ENCODE measurements at places on chromosomes 12 and 14.
A peak's percentile ranks its signal among the peaks of the same experiment; 100 is the strongest.

GRCh38 chr14:86501611-86502010 is 971.7 kb downstream of the FLRT2 start:
- DNase-seq: no peak

GRCh38 chr14:104965561-104966231 is 12.5 kb downstream of the AHNAK2 start:
- DNase-seq: no peak

GRCh38 chr12:48182631-48183030 is 813 bp upstream of the CCDC184 start:
- no peak for DNase-seq

DNA sequence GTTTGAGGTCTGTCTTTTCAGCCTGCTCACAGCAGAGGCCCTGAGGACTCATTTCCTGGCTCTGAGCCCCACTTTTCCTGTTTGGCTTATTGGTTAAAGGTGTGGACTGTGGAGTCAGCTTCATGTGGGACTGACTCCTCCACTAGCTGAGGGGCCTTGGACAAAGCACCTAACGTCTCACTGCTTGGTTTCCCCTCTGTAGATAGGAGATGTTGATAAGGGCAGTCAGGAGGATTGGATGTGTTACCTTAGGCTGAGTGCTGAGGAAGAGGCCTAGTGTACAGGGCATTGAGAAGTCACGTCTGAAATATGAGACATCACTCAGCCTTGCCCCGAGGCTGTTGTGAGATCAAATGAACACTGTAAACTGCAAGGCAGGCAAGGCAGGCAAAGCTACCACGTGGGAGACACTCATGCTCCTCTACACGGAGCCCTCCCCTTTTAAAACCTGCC is 27.1 kb upstream of the TCL1A start:
- DNase-seq: peak; percentile 33

DNA sequence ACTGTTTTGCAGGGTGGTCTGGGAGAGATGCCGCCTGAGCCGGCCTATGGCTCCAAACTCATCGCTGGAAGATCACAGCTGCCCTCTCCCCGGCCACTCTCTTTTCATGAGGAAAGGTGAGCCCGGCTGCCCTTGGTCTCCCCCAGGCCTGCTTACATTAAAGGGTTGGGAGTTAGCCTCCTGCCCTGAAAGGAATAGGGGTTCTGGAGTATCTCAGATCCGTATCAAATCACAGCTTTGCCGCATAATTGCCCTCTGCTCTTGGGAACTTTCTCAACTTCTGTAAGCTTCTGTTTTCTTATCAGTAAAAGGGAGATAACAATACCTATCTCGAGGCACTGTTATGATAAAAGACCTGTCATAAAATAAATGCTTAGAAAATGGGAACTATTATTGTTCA is 17.6 kb downstream of the PHLDA1 start:
- no peak for DNase-seq

- peak; percentile 62 for DNase-seq
Measured at GRCh38 chr14:68268719-68269118, 449.1 kb downstream of the RAD51B start.

- peak; percentile 18 for DNase-seq
Measured at GRCh38 chr12:2490831-2491230, 303.9 kb upstream of the FKBP4 start.

DNA sequence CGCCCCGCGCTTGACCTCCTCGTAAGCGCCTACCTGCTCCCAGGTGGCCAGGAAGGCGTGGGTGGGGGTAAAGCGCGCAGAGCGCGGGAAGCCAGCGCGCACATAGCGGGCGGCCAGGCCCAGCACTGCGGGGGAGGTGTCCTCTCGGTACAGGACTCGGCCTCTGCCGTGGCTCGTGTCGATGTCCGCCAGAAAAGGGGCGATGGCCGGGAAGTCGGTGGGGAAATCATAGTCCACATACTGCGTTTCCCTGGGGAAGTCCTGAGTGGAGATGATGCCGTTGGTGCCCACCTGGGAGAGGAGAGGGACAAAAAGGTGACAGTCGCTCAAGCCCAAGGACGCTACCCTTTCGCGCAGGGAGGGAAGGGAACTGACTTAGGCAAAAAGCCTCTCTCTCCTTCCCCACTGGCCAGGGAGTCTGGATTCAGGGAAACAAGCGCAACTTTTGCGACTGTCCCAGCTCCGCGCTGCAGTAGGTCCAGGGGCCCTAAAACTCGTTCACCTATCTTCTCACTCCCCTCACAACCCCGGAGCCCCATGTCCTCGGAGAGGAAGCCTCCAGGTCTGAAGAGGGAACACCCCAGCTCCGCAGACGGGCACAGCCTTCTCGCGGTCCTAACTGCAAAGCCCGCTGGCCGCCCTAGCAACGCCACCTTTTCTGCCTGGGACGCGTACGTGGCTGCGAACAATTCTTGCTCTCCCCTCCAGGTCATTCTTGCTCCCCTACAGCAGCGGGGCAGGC is 815 bp downstream of the NID2 start:
- no peak for DNase-seq

- no peak for DNase-seq
Measured at GRCh38 chr12:45498645-45499044, 230.9 kb upstream of the ARID2 start.

DNA sequence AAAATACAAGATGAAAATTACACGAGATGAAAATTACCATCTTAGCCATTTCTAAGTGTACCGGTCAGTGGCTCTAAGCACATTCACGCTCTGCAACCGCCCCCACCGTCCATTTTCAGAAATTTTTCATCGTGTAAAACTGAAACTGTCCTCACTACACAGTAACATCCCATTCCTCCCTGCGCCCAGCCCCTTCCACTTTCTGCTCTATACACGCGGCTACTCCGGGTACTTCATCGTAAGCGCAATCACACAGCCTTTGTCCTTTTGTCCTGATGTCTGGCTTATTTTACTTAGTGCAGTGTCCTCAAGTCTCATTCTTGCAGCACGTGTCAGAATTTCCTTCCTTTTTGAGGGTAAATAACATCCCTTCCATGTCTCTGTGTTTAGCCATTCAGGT is 3.6 kb upstream of the GPR132 start:
- no peak for DNase-seq

- DNase-seq: peak; percentile 58
Measured at GRCh38 chr12:24038211-24038997, 88.9 kb upstream of the SOX5 start.

DNA sequence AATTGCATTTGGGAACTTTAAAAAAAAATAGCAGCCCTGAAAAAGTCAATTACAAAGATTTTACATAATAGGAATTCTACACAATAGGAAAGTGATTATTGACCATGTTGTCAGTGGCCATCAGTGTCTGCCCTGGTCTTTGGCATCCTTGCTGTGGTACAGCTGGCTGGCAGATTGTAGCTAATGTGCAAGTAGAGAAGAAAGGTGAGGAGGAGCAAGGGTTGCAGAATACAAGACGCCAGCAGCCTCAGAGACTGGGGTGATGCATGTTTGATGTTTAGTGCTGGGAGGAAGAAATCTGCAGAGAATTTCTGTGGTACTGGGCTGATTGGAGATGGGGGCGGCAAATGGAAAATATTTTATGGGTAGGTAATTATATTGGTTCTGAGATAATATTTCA is 322.9 kb downstream of the TMEM117 start:
- DNase-seq: no peak

- no peak for DNase-seq
Measured at GRCh38 chr12:40681148-40681547, 11.1 kb upstream of the CNTN1 start.

DNA sequence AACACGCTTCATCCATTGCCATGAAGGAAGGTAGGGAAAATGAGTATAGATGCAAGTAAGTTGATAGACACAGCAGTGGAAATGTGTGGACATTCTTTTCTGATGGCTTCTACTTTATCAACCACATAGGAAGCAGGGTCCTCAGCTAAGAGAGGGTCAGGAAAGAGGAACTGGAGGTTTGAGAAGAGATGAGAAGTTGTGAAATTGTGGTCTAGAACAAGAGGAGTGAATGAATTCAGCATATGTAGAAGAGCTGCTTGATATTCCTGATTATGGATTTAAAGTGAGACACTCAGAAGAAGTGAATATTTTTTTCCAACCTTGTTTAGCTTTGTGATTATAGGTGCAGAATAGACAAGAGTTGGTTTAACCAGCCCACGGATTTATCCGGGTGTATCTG is 128.5 kb downstream of the SLC15A5 start:
- DNase-seq: no peak

DNA sequence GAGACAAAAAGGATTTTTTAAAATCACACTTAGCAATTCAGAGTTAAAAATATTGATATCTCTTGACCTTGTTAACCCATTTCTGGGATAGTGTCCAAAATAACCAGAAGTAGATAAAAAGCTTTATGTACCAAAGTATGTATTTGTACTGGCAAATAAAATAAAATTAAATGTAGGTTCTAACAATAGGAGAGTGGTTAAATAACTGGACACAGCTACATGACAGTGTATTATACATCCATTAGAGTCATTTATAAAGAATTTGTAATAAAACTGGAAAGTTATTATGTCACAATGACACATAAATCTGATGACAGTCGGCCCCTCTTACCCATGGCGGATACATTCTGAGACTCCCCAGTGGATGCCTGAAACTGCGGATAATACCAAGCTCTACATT is 34.0 kb downstream of the BMAL2 start:
- DNase-seq: no peak

GRCh38 chr14:95462491-95462890 is 54.0 kb downstream of the SYNE3 start:
- DNase-seq: no peak

DNA sequence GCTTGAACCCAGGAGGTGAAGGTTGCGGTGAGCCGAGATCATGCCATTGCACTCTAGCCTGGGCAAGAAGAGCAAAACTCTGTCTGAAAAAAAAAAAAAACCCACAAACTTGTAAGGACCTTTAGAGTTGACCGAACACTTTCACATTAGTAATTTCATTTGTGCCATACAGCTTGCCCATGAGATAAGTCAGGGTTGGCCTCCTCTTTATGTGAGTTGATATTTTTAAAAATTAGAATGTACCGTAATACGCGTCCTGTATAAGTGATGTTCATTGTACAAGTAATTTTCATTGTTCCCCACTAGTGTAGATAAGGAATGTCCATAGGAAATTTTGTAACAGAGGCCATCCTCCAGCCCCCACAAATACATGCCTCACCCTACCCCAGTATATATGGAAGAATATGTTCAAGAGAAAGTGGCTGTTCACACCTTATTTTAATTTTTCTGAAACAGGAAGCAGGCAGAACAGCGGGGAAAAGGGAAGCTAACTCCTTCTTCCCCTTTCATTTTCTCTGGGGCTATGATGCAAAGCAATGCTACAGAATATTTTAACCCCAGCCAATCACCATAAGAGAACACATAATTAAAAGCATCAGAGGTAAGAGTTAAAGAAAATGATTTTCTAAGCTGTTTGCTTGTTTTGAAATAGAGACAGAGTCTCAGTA is 31.9 kb upstream of the HIF1A start:
- no peak for DNase-seq

DNA sequence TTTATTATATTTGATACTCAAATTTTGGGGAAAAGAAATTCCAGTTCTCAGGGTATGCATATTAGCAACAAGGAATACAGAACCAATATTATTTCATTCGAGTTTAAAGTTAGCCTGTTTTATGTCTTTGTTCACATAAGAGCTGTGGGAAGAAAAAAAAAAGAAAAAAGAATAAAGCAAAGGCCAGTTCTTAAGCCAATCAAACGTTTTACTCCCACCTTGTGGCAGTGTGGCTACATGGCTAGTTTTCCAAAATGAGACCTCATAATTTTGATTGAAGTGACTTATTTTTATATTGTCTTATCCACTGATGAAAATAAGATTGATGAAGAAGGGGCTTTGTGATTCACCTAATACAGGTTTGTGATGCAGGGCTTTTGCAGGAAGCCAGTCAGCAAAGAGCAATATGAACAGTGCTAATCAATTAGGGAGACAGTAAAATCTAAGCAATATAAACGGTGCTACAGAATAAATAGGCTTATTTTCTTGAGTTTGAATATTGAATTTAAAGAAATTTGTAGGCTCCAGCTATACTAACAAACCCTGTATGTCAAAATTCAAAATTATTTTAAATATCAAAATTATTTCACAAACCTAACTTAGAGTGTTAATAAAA is 624.1 kb upstream of the FOXG1 start:
- DNase-seq: peak; percentile 2

GRCh38 chr14:65106736-65107135 is 4.4 kb upstream of the MAX start:
- DNase-seq: no peak

DNA sequence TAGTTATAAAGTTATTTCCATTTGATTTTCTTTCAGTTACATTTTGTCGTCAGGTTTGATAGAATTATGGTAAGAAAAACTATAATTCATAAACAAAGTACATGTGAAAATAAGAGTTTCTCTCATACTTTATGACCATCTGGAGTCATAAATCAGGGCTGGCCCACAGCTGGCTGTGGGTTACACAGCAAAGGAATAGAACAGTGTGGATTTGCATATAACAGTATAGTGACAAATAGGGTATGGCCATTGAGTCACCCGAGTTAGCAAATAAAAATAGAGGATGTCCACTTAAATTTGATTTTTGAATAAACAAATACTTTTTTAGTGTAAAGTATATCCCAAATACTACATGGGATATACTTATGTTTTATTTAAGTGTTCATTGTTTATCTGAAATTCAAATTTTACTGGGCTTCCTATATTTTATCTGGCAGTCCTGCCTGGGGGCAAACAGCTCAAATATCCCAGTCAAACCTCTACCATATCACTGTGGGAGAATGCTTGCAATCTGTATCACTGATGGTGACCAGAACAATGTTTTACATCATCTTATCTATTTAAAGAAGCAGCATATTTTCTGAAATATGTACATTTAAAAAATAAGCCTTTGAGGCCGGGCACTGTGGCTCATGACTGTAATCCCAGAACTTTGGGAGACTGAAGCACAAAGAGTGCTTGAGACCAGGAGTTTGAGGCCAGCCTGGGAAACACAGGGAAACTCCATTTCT is 65.5 kb downstream of the KSR2 start:
- DNase-seq: no peak

- no peak for DNase-seq
Measured at GRCh38 chr12:114655934-114656749, 27.8 kb downstream of the TBX3 start.

DNA sequence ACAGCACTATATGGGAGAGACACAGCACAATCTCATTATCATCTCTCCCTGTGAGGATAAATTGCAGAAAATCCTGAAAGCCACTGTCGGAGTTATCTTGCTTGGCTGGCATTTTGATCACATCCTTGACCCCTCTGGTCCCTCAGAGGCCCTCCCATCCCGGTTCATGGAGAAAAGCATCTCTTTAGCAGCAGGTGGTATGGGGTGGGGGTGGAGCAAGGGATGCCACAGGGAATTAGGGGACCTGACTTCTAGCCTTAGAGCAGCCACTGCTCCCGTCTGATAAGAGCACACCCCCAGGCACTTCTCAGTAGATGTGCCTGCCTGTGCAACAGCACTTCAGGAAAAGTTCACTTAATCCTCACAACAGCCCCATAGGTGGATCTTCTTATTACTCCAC is 38.6 kb downstream of the GRIN2B start:
- no peak for DNase-seq

GRCh38 chr12:42468341-42468821 is 121.2 kb downstream of the PRICKLE1 start:
- no peak for DNase-seq

- DNase-seq: no peak
Measured at GRCh38 chr12:68303850-68304249, 28.3 kb downstream of the MDM1 start.

GRCh38 chr14:100692256-100692655 is 34.4 kb upstream of the DLK1 start:
- DNase-seq: no peak

GRCh38 chr14:62076825-62077605 is 314.8 kb downstream of the SNAPC1 start:
- DNase-seq: no peak

- DNase-seq: no peak
Measured at GRCh38 chr12:5511256-5511643, 79.3 kb downstream of the NTF3 start.

Measured in renal cortical epithelial cell (primary cell).